ENCODE measurements at places on chromosomes 12 and 14.

DNA sequence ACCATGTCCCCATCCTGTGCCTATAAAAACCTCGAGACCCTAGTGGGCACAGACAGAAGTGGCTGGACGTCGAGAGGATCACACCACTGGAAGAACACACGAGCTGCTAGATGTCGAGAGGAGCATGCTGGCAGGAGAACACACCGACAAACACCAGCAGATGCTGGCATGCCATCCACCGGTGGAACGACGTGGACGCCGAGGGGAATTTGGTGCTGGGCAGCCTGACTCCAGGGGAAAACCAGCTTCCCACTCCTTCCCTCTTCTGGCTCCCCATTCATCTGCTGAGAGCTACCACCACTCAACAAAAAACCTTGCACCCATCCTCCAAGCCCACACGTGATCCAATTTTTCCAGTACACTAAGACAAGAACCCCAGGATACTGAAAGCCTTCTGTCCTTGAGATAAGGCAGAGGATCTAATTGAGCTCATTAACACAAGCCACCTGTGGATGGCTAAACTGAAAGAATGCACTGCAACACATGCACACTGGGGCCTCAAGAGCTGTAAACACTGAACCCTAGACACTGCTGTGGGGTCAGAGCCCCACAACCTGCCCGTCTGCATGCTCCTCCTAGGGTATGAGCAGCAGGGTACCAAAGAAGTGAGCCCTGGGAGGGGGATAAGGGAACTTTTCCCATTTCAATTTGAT, 9.5 kb downstream of the RNASE6 start:
- no peak for DNase-seq

GRCh38 chr14:80447392-80447791, 236.1 kb upstream of the DIO2 start:
- DNase-seq = no peak

- DNase-seq = no peak
These were observed 60.6 kb upstream of the KCNA1 start for GRCh38 chr12:4849115-4849541.

- no peak for DNase-seq
These were observed 192.8 kb downstream of the NRXN3 start for GRCh38 chr14:78363008-78363407.

GRCh38 chr14:96102081-96102856, 63.1 kb downstream of the C14orf132 start:
- DNase-seq = no peak

DNA sequence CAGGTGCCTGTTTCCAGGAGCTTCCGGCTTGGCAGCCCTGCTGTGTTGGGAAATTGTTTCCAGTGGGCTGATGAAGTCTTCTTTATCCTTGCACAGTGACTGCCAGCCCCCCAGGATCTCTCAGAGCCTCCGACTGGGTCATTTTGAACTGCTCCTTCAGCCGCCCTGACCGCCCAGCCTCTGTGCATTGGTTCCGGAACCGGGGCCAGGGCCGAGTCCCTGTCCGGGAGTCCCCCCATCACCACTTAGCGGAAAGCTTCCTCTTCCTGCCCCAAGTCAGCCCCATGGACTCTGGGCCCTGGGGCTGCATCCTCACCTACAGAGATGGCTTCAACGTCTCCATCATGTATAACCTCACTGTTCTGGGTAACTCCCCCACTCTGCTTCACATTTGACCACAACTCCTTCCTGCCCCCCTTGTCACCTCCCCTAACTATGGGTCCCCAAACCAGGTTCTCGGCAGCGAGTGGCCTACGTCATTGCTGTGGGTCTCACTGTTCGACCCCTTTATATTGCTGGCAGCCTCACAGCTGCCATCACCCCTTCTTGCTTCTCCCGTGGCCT, 2.3 kb downstream of the LAG3 start:
- no peak for DNase-seq

DNA sequence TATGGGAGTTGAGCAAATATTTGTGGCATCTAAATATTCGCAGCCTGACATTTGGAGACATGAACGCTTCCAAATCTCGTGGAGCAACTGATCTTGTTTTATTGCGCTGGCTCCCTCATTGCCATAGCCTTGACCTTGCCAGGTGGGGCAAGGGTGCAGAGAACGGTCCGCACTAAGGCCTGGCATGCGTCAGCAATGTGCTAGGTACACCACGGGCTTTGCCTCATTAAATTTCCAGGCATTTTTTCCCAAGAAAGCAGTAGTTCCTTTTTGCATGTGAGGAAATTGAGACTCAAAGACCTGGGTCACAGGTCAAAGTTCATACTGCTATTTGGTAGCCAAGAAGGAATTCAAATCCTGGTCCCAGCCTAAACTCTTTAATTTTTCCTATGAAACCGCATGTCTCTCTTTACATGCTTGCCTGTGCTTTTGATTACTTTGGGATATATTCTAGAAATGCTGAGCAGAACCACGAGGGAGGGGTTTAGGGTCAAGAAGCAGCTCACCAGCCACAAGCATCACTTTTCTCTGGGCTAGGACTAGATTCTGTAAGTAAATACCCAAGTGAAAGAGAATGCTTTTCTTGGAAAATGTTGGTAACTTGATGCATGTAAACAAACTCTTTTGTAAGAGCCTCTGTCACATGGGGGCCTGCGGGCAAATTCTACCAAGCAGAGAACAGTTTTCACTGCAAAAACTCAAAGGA, 891.6 kb downstream of the VRK1 start:
- no peak for DNase-seq

DNA sequence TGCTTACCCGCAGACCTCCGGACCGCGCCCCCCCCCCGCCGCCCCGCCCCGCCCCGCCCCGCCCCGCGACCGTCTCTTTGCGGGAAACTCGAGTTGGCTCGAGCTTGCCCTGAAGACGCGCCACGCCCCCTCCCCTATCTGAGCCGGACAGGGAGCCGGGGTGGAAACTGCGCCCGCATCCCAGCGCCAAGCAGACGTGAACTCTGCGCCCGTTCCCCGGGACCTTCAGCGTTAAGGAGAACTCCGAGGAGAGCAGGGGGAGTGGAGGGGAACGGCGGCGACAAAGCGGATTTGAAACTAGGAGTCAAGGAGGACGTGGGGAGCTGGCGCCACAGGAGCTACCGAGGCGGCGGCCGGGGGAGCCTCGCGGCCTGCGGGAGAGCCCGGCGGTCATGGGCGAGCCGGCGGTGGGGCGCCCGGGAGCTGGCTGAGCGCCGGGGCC, at the start of gene KCNK13:
Gene KCNK13 (plus strand): TSS at position 310 of the 442 bp plus-strand sequence. CDS start 212 bp downstream, outside the sequence.
- no peak for DNase-seq

- no peak for DNase-seq
These were observed 8.9 kb upstream of the B4GALNT1 start for GRCh38 chr12:57641699-57642442.

DNA sequence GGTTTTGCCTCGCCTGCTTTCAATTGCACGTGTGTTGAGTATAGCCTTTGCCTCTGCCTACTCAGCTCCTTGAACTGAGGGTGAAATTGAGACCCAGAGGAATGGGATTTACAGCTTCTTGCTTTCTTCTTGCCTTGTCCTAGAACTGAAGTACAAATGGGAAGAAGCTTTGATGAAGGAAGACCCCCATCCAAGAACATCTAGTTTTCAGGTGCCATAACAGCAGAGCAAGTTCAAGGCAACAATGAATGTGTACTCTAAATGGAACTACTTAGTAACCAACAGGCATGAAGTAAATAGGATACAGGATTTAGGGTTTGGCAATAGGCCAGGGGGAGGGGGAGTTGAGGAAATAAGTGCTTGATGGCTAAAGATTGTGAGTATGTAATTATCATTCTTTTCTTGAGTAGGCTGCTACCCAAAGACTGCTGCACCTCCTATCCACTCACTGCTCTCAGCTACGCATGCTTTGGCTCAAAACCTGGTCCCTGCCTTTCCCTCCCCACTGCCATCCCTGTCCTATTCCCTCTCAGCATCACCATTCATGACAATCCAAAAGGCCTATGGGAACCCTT, 2.1 kb downstream of the GPX2 start:
- DNase-seq = no peak

- DNase-seq = no peak
These were observed 129.1 kb downstream of the MSRB3 start for GRCh38 chr12:65407388-65408149.

Data from stimulated activated naive CD4-positive, alpha-beta T cell (primary cell).